ENCODE measurements at places on chromosomes 6 and 20. TPM values are rescaled to one million over a fixed set of nuclear protein-coding genes. Genes with fewer than 3 reads are reported as not detected.

DNA sequence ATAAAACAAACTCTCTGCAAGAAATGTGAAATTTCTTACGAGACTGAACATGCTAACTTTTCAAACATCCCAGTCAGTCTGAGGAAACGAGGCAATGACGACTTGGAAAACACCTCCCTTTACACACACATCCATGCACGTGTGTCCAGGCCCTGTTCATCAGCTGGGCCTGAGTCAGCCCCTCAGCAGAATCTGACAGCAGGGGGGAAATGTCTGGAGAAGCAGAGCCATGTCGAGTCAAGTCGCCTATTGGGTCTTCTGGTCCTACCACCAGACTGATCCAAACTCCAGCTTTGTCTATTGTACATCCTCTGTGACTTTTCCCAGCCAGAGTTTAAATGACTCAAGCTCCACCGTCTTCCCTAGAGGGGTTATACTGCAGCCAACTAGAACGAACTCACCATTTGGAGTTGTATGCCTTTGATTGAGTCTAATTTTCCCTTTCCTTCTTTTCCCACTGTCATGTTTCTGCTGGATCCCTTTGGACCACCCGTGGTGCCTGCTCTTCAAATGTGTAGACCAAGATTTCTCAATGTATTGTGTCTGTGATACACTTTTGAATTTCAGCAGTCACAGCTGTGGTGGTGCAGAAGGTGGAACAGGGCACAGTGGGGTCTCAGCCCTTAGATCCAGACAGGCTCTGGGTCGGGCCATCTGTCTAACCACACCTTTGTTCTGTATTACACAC is 254.0 kb downstream of the CDC5L start:
- no peak for DNase-seq

Gene NOTCH4
- total RNA-seq = 43.3 TPM

DNA sequence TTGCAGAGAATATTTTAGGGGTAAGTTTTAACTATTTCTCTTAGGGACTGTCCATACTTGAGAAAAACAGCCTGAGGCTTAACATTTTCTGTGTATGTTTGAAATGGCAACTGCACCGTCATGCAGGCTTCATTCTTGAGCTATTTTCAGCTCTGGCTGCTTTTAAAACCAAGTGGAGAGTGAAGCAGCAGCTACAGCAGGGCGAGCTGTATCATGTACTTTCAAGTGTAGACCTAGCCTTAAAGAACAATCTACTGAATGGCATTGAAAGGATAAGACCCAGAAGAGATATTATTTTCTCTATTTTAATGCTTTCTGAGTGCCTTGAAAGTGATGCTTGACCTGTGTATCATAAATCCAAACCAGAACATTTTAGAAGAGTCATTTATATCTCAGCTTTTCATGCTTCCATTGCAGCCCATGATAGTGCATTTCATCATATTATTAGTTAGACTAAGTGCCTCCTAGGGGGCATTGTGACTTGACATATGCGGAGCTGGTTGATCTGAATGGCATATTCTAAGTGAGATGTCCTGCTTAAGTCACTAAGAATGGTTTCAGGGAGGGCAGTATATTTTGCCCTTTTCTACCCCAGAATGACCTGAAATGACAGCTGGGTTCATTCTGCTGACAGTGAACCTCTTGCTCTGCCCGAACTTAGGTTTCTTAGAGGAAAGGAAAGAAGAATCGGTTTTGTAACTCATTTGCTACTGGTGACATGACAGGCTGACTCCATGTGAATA is 85.3 kb downstream of the NKAIN2 start:
- DNase-seq = no peak

GRCh38 chr6:106694343-106694742 is 65.0 kb downstream of the QRSL1 start:
- no peak for DNase-seq

Gene CYP39A1
- total RNA-seq = 14.4 TPM

Gene NKX2-4
- not detected for total RNA-seq

Measured in lung (tissue), 17 donors.